ENCODE measurements at places on chromosomes 13 and 19.

- no peak for DNase-seq
These were observed 22.9 kb downstream of the DNM2 start for GRCh38 chr19:10740798-10741197.

- DNase-seq, result no peak
These were observed 11.2 kb downstream of the TLE6 start for GRCh38 chr19:2988568-2988967.

DNA sequence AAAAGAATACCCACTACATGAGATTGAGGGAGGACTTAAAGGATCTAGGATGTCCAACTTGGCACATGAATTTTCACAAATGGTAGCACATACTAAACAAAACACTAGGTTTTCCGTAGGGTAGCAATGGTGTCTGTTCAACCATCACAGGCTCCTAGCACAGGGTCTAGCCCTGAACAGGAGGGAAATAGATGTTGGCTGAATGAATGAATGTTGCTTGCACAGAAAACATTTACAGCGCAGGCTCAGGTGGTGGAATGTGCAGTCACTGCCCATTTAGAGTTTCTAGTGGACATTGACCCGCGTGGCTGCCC, 1.9 kb upstream of the MYCBP2 start:
- DNase-seq, result no peak

DNA sequence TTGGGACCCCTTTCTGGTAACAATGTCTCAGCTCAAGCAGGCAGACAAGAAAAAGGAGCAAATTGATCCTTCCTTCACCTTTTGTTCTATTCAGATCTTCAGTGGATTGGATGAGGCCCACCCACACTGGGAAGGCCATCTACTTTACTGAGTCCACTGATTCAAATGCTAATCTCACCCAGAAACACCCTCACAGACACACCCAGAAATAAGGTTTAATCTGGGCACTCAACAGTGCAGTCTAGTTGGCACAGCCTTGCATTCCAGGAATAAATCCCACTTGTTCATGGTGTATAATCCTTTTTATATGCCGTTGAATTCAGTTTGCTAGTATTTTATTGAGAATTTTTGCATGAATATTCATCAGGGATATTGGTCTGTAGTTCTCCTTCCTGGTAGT, 148.4 kb downstream of the COG6 start:
- no peak for DNase-seq

DNA sequence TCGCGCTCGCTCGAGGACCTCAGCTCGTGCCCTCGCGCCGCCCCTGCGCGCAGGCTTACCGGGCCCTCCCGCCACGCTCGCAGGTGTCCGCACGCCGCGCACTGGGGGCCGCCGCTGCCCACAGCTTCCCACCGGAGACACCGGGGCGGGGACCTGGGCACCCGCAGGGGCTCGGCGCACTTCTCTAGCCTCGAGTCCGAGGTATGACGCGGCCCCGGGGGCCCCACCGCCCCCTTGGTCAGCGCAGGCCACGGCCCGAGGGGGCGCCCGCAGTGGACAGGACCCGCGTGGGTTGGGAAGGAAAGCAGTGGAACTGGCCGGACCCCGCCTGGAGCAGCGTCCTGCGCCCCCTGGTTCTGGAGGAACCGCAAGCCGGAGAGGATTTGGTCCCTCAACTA, 2.1 kb upstream of the GRWD1 start:
- no peak for DNase-seq

DNA sequence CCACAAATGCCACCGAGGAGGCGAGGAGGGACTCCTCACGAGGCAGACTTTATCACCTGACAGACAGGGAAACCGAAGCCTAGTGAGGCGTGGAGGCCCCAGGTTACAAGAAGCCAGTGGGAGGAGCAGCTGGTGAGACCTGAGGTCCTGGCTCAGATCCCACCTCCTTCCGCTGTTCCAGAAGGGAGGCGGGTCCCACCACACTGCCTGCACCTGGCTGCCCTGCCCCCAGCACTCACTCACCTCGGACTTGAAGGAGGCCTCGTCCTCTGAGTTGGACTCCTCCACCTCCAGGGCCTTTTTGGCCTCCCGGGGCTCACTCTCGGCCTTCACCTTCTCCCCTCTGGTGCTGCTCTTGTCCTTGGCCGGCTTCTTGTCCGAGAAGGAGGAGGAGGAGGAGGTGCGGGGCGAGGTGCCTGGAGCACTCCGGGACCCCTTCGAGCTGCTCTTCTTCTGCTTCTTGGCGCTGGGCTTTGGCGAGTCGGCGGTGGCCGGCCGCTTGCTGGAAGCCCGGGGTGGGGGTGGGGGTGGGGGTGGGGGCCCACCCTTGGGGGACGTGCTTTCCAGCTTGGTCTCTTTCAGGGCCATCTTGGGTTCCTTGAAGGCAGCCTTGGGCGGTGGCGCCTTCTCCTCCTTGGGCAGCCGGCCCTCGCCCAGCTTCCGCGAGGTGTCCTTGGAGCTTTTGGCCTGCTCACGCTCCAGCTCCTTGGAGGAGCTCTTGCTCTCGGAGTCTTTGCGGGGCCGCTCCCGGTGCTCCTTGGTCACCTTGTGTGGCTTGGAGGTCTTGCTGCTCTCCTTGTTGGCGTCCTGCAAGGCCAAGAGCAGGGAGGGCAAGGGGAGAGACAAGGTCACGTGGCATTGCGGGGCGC, 57.7 kb downstream of the MLLT1 start:
- DNase-seq, result no peak

- no peak for DNase-seq
These were observed 8.8 kb upstream of the CPB2 start for GRCh38 chr13:46113596-46113995.

DNA sequence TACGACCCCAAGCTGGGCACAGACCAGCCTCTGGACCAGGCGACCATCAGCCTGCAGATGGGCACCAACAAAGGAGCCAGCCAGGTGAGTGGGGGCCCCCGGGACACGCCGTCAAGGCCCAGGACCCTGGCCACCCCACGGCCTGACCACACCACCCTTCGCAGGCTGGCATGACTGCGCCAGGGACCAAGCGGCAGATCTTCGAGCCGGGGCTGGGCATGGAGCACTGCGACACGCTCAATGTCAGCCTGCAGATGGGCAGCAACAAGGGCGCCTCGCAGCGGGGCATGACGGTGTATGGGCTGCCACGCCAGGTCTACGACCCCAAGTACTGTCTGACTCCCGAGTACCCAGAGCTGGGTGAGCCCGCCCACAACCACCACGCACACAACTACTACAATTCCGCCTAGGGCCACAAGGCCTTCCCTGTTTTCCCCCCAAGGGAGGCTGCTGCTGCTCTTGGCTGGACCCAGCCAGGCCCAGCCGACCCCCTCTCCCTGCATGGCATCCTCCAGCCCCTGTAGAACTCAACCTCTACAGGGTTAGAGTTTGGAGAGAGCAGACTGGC, 9.6 kb downstream of the ELOF1 start:
- DNase-seq, result no peak
